Effector memory CD4-positive, alpha-beta T cell (primary cell): ENCODE measurements at places on chromosomes 1 and 21.
A peak's percentile ranks its signal among the peaks of the same experiment; 100 is the strongest.

GRCh38 chr1:39258146-39258924 is 53.8 kb downstream of the MACF1 start:
- DNase-seq, result peak; percentile 38

DNA sequence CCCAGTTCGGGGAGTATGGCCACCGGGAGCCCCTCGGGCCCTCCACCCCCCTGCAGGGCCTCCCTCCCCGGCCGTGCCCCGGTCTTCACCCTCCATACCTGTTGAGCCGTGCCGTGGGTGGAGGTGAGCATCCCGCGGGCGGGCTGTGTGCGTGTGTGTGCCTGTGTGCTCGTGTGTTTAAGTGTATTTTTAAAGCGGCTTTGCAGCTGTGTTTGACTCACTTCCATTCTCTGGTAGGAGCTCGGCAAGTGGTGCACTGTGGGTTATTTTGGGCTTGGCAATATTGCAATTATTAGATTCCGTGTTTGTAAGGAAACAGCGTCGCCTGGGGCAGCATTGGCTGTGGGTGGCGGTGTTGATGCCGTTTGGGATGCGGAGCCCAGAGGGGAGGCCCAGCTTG is 20.3 kb upstream of the PLCH2 start:
- no peak for DNase-seq

- no peak for DNase-seq
These were observed 7.7 kb downstream of the MROH7 start for GRCh38 chr1:54649130-54649898.

DNA sequence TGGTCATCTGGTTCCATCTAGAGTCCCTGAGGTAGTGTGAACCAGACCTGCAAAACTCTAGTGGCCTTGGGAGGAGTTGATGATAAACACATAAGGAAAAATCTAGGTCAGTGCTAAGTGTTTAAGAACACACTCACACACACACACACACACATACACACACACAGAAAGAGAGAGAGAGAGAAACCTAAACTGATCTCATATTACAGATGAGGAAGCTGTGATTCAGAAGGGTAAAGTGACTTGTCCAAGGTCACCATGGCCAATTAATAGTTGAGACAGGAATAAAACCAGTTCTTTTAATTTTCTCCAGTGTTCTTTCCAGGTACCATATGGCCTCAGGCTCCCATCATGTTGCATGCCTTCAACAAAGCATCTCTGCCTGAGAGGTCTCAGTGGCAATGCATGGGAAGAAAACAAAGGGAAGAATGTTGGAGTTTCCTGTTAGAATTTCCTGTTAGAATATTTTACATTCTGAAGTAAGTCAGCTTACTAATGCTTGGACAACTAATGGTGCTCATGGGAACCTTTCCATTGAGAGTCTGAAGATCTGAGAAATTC is 77.3 kb upstream of the TSPAN2 start:
- DNase-seq, result no peak

- no peak for DNase-seq
These were observed 82.8 kb downstream of the PRKAB2 start for GRCh38 chr1:147089457-147089856.

- DNase-seq, result peak; percentile 46
These were observed 23.1 kb upstream of the RAP1A start for GRCh38 chr1:111596499-111596898.

- no peak for DNase-seq
These were observed 25.5 kb upstream of the CAP1 start for GRCh38 chr1:40014812-40015594.

- DNase-seq, result no peak
These were observed 741.7 kb downstream of the LTN1 start for GRCh38 chr21:28250946-28251345.

- DNase-seq, result no peak
These were observed 5.7 kb upstream of the ATP13A2 start for GRCh38 chr1:17017435-17017834.

DNA sequence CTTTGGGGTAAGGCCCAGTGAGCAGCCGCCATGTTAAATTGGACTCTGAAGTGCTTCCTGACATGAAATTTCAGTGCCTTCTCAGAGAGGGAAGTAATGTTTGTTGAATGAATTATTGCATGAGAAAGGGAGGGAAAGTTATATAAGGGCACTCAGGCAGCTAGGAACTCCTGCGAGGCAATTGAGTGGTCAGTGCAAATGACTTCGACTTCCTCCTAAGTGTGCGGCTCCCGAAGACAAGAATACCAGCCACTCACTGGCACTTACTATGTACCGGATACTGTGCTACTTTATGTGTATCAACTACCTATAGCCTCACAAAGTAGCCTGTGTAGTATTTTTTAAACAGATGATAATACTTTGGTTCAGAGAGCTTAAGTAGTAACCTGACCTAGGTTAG is 52.5 kb downstream of the CNN3 start:
- DNase-seq, result no peak

DNA sequence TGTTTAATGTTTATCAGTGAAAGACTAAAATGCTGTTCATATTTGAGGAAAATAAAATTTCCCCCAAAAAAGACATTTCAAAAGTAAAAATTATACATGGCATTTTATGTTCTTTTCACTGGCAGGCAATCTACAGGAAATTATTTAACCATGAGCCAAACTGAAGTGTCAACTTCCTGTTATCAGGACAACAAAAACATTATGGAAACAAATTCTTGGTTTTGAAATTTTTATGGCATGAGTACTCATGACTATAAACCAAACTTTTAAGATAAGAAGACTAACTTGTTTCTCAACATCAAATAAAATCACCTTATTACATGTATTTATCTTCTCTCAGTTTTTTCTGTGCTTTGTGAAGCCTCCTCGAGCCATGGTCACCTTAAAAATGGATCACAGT is 698.6 kb downstream of the LTN1 start:
- no peak for DNase-seq

- DNase-seq, result no peak
These were observed 108.8 kb downstream of the CHD1L start for GRCh38 chr1:147351140-147351835.

- DNase-seq, result no peak
These were observed 727.6 kb upstream of the NEGR1 start for GRCh38 chr1:73009938-73010337.

GRCh38 chr1:203536575-203536974 is 42.6 kb downstream of the OPTC start:
- no peak for DNase-seq

GRCh38 chr1:88877382-88877825 is 14.0 kb downstream of the GTF2B start:
- DNase-seq, result no peak

- DNase-seq, result no peak
These were observed 28.0 kb downstream of the TMEM51 start for GRCh38 chr1:15181564-15181963.

DNA sequence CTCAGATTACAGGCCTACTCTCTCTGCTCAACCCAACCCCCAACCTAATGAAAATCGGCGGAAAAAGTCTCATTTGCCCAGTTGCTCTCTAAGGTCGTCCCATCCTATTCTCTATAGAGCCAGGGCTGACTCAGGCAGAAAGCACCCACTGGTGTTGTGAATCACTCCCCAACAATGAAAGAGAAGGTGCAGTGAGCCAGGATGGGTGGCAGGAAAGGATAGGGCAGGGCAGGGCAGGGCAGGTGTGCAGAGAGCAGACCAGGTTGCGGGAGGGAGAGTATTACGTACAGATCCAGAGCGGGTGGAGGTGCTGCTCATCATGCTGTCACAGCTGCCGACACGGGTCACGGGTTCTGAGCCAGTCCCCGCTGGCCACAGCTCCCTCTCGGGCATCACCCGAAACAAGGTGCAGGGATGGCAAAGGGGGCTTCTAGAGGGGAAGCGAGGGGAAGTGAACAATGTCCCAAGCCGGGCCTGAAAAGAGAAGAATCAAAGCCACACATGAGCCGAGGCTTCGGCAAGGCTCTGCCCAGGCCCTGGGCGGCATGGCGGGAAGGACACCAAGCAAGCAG is 5.3 kb downstream of the C1orf116 start:
- no peak for DNase-seq

- DNase-seq, result no peak
These were observed 101.3 kb downstream of the CRYAA start for GRCh38 chr21:43269957-43270705.

DNA sequence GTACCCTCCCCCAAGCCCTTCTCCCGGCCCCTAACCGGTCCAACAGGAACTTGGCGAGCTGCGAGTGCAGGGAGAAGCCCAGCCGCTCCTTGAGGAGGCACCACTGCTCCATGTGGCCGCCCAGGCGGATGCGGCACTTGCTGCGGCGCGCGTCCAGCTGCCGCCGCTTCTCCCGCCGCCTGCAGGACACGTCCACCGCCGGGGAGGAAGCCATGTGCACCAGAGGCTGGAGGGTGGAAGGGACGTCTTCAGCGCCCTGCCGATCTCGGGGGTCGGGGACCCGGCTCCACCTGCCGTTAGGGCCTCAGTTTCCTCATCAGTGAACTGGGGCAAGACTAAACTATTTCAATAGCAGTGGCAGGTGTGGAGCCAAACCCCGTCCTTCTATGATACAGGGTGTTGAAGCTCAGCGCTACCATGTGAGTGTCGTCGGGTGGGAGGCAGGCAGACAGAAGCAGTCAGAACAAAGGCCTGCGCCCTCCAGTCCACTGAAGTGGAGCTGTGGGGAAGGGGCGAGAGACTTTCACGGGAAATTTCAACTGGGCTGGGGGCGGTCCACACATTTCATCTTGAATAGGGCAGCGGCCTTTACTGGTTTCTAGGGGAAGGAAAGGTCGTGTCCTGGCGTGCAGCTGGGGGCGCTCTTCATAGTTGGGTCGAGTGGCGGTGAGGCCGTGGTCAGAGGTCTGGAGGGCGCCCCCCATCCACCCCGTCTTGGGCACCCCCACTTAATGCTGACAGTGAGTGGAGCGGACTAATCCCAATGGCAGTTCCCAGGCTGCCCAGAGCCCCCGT is 592 bp downstream of the ZNF692 start:
- peak; percentile 21 for DNase-seq

- DNase-seq, result no peak
These were observed 14.9 kb upstream of the CD55 start for GRCh38 chr1:207306603-207307002.

DNA sequence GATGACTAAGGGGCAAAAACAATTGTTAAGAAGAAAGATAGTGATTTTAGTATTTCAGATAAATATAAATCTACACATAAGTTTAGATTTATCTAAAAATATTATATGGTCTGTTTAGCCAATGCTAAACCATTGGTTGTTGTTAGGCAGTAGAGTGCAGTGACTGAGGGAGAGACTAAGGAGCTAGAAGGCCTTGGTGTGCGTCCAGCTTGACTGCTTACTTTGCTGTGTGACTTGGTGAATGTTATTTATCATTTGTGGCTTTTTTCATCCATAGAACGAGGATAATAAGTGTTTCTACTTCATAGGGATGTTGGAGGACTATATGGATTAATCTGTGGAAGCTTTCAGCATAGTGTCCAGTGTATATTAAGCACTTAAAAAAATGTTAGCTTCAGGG is 264.7 kb upstream of the C1orf105 start:
- DNase-seq, result no peak

GRCh38 chr1:6105218-6105679 is 59.6 kb downstream of the KCNAB2 start:
- DNase-seq, result no peak

DNA sequence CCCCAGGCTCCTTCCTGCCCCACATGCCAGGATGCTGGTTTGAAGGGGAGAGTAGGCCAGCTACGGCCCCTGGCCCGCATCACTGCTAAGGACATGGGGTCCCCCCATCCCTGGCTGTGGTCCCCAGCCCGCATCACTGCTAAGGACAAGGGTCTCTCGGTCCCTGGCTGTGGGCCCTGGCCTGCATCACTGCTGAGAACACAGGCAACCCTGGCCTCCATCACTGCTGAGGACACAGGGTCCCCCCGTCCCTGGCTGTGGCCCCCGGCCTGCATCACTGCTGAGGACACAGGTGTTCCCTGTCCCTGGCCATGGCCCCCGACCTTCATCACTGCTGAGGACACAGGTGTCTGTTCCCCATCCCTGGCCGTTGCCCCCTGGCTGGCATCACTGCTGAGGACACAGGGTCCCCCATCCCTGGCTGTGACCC is 448 bp upstream of the OBSCN start:
- no peak for DNase-seq

DNA sequence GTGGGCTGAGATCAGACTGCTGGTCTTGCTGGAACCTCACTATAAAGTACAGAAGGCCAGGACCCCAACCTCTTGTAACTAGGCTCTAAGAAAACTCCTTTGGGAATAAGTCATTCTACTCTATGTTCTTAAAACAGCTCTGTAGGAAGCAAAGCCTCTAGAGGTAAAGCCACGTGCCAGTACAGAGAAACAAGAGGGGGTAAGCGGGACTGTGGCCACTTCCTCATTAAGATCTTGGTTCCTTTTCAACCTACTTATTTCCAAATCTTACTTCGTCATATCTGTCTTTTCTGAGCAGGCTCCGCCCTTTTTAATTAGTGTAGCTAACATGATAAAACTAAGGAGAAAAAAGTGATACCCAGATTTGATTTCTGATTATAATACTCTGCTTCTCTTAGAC is 3.8 kb downstream of the NCSTN start:
- DNase-seq, result no peak

GRCh38 chr1:25616095-25616986 is at the start of gene MAN1C1:
MAN1C1 (plus strand) TSS chr1:25616791; CDS start chr1:25617798, 1,007 bp downstream.
- peak; percentile 73 for DNase-seq

DNA sequence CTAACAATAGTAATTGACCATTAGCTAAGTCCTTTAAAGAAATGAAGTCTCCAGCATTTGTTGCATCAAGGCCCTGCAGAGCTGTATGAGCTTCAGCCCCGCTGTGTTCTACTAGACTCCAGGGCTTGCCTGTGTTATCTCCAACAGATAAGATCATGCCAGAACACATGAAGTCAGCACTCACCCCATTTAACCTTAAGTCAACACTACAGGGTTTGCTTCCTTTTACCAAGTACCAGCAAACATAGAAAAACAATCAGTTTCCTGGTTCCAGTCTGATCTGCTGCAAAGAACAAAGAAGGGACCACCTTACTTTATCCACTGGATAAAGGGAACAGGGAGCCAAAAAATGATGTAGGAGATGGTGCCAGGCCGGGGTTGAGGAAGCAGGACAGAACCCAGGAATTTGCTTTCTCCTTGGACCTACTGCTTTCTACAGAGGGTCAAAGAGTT is 41.3 kb upstream of the ENAH start:
- no peak for DNase-seq

- DNase-seq, result no peak
These were observed 162.8 kb downstream of the NTPCR start for GRCh38 chr1:233113009-233113879.

DNA sequence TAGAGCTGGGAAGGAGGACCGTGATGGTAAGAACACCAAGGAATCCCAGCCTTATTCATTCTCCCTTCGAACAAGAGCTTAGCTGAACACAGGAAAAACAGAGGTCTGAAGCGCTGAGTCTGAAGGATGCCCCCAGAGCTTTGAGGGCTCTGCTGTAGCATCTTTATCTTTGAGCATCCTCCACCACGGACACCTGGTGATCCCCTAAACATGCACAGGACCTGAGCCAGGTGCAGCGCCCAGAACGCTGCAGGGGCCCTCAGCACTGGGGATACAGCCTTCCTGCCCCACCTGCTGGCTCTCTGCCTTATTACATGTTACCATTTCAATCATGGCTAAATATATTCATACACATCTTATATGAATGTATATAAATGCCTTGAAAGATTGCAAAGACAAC is 7.7 kb upstream of the GPATCH4 start:
- peak; percentile 43 for DNase-seq

- DNase-seq, result no peak
These were observed 117.4 kb downstream of the AKT3 start for GRCh38 chr1:243732637-243733036.
